ENCODE measurements at places on chromosomes 2 and 18. TPM values are rescaled to one million over a fixed set of nuclear protein-coding genes. Genes with fewer than 3 reads are reported as not detected.

Gene AQP12A
- not detected for total RNA-seq

Gene TRIM54
- total RNA-seq, result 0.73 TPM

Gene M1AP
- total RNA-seq, result not detected

Gene SRBD1
- 10.3 TPM for total RNA-seq

Gene IL36A
- total RNA-seq, result not detected

Gene PSMA8
- not detected for total RNA-seq

Gene STK39
- 18.5 TPM for total RNA-seq

Gene DES
- 0.18 TPM for total RNA-seq

Gene GPR155
- total RNA-seq, result 0.39 TPM

Gene UGT1A3
- 0.19 TPM for total RNA-seq

Gene TUBB8B
- not detected for total RNA-seq

Gene SLC16A14
- 0.99 TPM for total RNA-seq

Gene MGAT5
- total RNA-seq, result 13.2 TPM

Gene UGT1A9
- 5.4 TPM for total RNA-seq

Gene ANKRD30B
- total RNA-seq, result not detected

Gene COLEC11
- 0.40 TPM for total RNA-seq

Gene CTAGE1
- not detected for total RNA-seq

Gene MOCOS
- 2.7 TPM for total RNA-seq

Gene SLC5A6
- 73.0 TPM for total RNA-seq

Gene IL1A
- total RNA-seq, result not detected

Gene CYS1
- total RNA-seq, result 1.2 TPM

Gene TRABD2A
- 12.9 TPM for total RNA-seq

Gene TMEM87B
- total RNA-seq, result 16.8 TPM

Gene SF3B6
- 166 TPM for total RNA-seq

Gene LINC00305
- not detected for total RNA-seq

Gene DNAH7
- total RNA-seq, result 0.59 TPM

Gene RMND5A
- total RNA-seq, result 19.6 TPM

Gene CFAP53
- 0.19 TPM for total RNA-seq

Gene DLX1
- total RNA-seq, result 3.2 TPM

Gene GALNT5
- 2.4 TPM for total RNA-seq

Gene KCNF1
- total RNA-seq, result 43.9 TPM

Gene PXDN
- 15.5 TPM for total RNA-seq

Gene PARD3B
- 0.83 TPM for total RNA-seq

Gene CPO
- not detected for total RNA-seq

Gene TGIF1
- 140 TPM for total RNA-seq

Gene CLEC4F
- not detected for total RNA-seq

Measured in A549 treated with ZK216348 at 1 μM for 4 hours (cell line).